ENCODE measurements at places on chromosomes 16 and 17.

DNA sequence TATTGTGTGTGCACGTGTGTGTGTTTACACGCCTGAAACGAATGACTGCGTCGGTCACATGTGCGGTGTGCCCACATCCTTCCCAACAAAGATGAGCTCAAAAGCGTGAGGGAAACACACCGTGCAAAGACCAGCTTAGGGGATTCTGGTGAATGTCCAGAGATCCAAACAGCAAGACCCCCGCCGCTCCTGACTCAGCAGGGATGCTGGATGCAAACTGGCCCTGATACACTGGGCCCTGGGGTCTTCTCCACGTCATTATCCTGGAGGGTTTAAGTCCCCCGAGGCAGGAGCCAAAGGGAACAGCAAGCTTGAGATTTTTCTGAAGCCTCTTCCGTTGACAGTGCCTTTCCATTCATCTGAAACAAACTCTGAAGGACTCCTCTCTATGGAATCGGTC, 59.2 kb downstream of the TBC1D16 start:
- no peak for DNase-seq

GRCh38 chr17:57142925-57143324, 57.9 kb downstream of the AKAP1 start:
- DNase-seq = peak; percentile 39

DNA sequence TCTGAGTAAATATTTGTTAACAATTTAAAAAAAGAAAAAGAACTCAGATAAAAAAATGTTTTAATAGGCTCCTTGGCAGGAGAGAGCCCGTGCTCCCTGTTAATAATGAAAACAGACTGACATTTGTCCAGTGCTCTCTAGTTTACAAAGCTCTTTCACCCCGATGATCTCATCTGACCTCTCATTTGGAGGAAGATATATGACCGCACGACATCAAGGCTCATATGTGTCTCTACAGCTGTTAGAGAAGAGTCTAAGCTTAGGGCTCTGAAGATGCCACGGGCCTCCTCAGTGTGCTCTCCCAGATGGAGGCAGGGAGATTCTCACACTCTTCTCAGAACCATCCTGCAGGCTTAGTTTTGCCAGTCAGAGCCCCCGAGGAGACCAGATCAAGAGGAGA, 280.8 kb upstream of the IRX5 start:
- DNase-seq = no peak

GRCh38 chr17:27609611-27610303, 21.2 kb upstream of the LGALS9 start:
- peak; percentile 76 for DNase-seq

DNA sequence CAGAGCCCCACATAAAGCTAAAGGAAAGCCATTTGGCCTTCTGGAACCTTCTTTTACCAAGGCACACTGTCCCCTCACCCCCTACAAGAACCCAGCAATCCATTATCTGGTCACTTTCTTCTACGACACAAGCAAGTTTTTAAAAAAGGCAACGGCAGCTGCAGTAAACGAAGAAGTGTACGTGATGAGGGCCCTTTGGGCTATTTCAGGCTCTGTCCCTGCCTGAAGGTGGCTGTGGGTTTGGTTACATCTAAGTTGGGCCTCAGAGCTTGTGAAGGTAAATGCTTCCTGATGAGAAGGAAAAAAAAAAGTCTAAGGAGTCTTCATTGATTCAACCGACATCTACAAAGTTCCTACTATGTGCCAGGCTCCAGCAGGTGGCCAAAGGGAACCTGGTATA, 35.4 kb downstream of the XYLT1 start:
- DNase-seq = no peak

- no peak for DNase-seq
Measured at GRCh38 chr17:43801844-43802243, 21.6 kb downstream of the CFAP97D1 start.

DNA sequence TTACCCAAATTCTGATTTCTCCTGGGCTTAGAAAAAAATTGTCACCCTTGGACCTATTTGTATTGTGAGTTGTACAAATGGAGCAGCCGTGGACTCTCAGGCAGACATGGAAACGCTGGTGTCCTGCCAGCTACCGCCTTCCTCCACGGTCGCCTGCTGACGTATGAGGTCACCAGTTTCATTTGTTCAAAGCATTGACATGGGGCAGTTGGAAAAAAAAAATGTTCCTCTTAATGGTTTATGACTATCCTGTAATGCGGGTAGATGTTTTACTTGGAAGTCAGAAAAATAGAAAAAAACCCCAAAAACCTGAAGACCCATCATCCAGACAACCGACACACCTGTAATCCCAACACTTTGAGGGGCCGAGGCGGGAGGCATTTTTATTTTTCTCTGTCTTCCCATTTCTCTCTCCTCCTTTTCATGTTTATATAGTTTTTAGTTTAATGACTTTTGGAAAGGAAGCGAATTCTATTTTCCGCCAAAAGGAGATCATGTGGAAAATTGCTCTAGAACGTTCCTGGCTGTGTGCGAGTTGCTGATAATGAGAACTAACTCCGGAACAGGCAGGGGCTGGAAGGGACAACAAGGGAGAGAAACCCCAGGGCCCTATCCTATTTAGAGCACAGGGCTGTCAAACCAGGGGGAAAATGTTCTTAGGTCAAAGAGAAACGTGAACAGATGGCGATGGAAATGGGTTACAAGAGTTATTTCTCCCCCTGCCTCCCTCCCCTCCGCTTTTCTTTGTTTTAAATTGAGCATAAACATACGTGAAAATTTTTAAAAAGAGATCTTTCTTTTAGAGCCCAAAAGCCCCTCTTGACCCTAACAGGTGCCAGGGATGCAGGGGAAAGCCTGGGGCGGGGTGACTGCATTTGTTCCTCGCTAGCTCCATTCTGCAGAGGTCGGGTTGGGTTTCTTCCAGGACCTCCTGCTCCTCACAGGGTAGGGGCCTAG, 13.7 kb downstream of the DNAH17 start:
- no peak for DNase-seq

DNA sequence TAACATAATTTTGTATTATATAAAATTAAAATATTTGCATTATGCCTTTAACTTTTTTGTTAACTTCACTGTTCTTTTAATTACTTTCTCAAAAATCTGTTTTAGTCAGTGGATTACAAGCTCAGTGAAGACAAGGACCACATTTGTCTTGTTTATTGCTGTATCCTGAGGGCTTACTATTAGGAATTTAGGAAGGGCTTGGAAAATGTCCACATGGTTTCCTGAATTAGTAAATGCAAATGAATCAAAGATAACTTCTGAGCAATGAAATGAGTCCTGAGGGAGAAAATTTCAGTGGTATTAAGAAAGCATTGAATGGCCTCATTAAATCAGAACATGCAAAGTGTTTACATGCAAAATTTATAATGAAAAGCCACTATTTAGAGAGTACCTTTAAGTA, 1293.2 kb upstream of the GOT2 start:
- no peak for DNase-seq

- DNase-seq = no peak
Measured at GRCh38 chr17:74116087-74116717, 87.3 kb upstream of the RPL38 start.

DNA sequence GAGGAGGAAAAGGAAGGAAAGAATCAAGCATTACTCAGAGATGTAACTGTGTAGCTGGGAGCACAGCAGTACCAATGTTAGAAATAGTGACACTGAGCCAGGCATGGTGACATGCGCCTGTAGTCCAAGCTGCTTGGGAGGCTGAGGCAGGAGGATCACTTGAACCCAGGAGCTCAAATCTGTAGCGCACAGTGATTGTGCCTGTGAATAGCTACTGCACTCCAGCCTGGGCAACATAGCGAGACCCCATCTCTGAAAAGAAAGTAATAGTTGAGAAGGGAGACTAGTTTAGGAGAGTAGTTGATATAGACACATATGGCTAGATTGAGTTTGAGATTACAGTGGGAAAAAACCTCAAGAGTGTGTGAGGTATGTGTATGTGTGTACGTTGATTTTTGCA, 17.8 kb downstream of the MAP3K3 start:
- no peak for DNase-seq

DNA sequence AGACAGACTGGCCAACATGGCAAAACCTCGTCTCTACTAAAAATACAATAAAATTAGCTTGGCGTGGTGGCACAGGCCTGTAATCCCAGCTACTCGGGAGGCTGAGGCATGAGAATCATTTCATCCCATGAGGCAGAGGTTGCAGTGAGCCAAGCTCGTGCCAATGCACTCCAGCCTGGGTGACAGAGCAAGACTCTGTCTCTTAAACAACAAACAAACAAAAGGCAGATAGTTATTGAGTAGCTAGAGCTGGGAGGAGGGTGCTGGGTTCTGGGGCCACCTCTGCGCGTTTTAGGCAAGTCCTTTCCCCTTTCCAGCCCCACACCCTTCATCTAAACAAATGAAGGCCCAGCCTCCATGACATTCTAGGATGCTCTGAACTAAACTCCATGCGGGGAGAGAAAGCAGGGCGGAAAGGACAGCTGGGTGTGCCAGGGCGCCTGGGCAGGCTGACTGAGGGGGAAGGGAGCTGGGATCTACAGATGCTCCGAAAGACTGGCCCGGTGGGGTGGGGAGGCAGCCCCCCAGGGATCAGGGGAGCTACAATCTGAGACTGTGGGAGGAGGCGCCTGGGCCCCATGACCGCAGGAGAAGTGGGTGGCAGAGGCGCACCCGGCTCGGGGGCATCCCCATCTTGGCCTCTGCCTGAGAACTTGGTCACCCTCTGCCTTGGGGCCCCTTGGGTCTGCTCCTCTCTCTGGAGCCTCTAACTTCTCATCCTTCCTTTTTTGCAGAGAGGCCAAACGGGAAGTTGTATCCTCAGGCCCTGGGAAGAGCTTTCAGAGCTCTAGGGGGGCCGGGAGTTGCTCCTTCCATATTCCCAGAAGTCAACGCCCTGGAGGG, 910 bp downstream of the ITGAL start:
- no peak for DNase-seq

DNA sequence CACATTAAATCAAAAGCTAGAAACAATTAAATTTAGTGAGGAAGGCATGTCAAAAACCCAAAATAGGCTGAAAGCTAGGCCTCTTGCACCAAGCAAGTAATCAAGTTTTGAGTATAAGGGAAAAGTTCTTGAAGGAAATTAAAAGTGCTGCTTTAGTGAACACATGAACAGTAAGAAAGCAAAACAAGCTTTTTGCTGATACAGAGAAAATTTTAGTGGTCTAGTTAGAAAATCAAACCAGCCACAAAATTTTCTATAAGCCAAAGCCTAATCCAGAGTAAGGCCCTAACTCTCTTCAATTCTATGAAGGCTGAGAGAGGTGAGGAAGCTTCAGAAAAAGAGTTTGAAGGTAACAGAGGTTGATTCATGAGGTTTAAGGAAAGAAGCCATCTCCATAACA, 116.2 kb downstream of the CYB561 start:
- DNase-seq = no peak

- DNase-seq = no peak
Measured at GRCh38 chr16:88865742-88866141, 718 bp downstream of the PABPN1L start.

- no peak for DNase-seq
Measured at GRCh38 chr17:49873926-49874325, 26.1 kb upstream of the TAC4 start.

GRCh38 chr16:11046382-11046931, 102.1 kb downstream of the CLEC16A start:
- no peak for DNase-seq

DNA sequence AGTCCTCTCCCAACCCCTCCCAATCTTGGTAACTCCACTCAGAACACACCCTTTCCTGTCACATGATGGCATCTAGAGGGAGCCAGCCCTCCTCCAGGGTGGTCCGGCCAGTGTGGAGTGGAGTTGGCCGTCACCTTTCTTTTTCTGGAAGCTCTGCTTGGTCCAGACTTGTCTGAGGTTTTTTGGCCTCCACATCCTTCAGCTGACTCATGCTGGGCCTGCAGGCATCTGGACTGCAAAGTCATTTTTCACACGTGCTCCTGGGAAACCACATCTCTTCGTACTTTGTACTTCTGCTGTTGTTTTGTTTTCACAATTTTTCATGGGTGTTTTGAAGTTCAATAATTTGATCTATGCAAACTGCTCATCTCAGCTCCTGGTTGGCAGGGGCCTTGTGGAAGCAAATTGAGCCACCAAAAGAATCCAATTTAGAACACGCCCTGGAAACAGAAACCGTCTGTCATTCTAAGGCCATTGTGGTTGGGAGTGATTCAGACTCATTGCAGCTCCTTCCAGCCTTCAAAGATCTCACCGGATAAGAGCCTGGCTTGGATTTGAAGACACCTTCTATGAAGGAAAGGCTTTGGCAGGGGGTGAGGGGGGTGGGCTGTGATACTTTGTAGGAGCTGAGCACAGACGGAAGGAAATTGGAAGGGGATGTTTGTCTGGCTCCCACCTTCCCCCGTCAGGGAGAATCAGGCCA, 42.4 kb upstream of the NF1 start:
- peak; percentile 87 for DNase-seq

GRCh38 chr17:3002538-3003295, 60.7 kb downstream of the OR1D5 start:
- DNase-seq = no peak

DNA sequence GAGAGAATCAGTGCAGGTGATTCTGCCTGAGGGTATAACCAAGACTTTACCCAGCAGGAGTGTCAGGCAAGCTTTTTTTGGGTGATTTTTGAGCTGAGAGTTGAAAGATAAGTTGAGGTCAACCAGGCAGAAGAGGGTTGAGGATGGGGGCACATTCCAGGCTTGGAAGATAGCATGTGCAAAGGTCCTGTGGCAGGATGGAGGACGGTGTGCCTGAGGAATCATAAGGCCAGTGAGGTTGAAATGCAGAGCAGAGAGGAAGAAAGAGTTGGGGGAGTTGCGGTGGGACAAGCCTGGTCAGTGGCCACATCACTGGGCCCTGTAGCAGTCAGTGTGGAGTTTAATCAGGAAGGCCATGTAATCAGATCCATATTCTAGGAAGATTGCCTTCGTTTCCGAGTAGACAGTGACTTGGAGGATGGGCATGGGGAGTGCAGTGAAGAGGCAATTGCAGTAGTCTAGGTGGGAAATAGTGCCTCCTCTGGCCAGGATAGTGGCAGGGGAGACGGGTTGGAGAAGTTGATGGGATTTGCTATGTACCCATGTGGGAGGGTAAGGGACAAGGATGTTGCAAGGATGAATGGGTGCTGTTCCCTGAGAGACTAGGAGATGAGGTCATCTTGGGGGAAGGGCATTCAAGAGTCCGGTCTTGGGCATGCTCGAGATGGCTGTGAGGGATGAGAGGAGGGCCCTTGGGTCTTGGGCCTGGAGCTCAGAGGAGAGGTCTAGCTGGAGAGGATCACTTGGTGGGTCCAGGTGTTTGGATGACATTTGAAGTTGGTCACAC, 3.9 kb downstream of the PLEKHG4 start:
- DNase-seq = no peak

DNA sequence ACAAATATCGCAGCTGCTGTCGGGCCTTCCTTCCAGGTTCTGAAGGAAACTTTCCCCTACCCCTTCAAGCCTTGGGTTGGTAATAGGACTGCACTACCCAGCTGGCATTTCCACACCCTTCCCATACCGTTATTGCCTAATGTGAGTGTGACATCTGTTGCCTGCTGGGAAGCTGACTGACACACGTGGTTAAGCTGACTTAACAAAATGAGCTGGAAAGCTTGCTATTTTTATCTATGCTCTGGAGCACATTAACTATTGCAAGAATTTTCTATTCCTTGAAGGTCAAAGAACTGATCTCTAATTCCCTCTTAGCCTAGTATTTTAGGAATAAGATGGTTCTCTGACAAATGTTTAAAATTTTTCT, 79.5 kb downstream of the PMP22 start:
- peak; percentile 29 for DNase-seq

GRCh38 chr17:33633446-33633845, 340.4 kb upstream of the ASIC2 start:
- no peak for DNase-seq

Data from AG08396 (cell line).